ENCODE measurements at places on chromosomes 5 and 9.

GRCh38 chr9:137524161-137524980 lies 25.8 kb downstream of the PNPLA7 start:
- no peak for DNase-seq

- no peak for DNase-seq
Observed at GRCh38 chr9:87256973-87257372, 240.7 kb upstream of the DAPK1 start.

- DNase-seq, result no peak
Observed at GRCh38 chr5:151662805-151663204, 23.9 kb downstream of the SPARC start.

DNA sequence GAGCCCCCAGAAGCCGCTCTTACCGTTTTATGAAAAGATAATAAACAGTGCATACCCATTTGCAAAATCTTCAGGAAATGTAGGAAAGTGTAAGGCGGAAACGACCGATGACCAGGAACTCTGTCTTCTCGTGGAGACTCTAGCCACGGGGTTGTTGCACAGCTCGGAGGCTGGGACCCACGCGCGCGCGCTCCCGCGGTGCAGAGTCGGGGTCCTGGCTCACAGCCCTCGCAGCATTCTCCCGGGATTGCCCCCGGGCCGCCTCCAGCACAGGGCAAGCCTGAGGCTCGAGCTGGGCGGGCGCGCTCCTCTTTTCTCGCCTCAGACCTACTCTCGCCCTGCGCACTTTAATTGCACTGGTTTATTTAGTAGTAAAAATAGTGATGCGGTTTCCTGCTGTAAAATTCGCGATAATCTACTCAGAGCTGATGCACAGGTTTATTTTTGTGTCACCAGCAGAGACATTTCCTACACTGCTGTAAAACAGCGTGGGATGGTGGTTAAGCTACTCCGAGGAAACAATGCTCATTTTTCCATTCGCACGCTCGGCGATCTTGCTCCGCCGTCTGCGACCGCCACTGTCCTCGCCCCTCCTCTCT lies 15.5 kb downstream of the TRIM7 start:
- DNase-seq, result no peak

- peak; percentile 75 for DNase-seq
Observed at GRCh38 chr5:69492923-69493395, 369 bp downstream of the OCLN start.
